ENCODE measurements at places on chromosomes 6 and 20.

DNA sequence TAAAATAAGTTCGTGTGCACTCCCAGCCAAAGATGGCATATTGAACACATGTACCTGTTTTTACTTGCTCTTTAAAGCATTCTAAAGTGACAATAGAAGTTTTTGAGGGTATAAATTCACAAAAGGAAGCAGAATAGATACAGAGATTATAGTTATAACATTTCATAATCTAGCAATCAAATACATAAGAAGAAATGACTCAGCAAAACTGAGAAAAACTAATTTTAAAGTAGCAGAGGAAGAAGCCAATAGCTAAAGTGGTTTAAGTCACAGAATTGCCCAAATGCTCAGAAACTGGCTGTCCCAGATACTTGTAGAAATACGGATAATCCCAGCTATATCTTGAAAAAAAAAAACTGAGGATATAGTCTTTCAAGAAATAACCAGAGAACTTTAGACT is 49.2 kb upstream of the TBC1D32 start:
- DNase-seq = no peak

GRCh38 chr6:9126878-9127560 is 691.7 kb upstream of the SLC35B3 start:
- DNase-seq = peak; percentile 89

GRCh38 chr20:57680131-57680716 is 29.6 kb downstream of the PMEPA1 start:
- no peak for DNase-seq

DNA sequence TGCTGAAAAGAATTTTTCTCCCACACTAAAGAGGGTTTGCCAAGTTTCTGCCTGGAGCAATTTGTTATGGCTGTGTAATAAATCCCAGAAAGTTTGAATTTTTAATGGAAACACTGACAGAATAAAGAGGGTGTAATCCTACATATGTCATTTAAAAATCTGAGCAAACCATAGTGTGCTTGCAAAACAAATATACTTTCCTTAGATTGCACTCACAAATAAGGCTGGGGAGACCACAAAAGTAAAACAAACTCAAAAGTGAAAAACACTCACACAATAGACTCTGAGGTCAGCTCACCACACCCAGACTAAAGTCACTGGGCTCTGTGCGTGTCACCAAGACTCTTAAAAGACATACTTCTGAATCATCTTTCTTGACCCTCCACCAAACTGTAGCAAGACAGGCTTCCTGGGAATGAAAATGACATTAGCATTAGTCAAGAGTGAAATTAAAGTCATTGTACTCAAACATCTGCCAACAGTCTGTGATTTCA is 4.8 kb upstream of the ATXN1 start:
- DNase-seq = peak; percentile 92

- DNase-seq = peak; percentile 50
These were observed 12.1 kb upstream of the BTBD3 start for GRCh38 chr20:11905460-11906179.

DNA sequence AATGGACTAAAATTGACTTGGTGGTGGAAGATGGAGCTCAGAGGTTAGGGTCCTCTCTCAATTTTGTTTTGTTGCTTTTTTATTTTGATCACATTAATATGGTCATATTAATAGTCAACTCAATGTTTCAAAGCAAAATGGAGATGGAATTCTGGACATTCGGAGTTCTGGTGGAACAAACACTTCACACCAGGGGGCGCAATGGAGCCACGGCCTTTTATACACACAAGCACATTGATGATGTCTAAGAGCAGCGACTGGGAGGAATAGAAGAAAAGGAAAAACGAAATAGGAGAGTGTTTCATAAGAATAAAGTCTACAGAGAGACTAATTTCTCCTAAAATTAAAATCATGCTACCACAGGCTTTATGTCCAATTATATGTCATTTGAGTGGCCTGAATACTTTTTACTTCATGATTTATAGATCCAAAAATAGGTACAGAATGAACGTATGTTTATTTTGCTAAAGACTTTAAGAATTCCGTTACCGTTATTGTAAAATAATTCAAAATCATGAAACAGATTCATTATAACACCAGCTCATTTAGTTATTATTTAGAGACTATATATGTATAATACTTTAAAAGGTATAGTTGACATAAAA is 197.6 kb upstream of the SASH1 start:
- DNase-seq = peak; percentile 78

- peak; percentile 97 for DNase-seq
These were observed 40.1 kb downstream of the OR2B2 start for GRCh38 chr6:27871924-27872638.

DNA sequence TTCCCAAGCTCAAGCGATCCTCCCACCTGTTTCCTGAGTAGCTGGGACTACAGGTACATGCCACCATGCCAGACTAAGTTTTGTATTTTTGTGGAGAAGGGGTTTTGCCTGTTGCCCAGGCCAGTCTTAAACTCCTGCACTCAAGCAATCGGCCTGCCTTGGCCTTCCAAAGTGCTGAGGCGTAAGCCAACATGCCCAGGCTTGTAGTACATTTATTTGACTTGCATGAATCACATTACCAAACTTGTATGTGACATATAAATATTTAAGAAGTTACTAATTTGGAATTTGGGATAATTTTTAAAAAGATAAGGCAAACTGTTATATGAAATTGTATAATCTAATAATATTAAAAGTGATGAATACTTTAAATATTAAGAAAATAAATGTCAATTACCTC is 157.6 kb downstream of the MCHR2 start:
- DNase-seq = no peak

DNA sequence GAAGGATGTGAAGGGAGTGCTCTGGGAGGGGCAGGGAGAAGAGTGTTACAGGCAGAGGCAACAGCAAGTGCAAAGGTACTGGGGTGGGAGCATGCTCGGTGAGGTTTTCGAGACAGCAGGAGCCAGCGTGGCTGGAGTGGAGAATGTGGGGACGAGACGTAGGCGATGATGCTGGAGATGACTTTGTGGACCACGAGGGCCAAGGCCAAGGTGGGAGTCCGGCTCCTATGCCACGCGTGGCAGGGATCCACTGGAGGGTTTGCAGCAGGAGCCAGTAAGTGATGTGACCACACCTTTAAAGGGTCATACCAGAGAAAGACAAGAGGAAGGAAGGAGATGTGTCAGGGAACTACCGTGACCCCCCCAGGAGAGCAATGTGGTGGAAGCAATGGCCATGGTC is 7.3 kb downstream of the PTGIS start:
- no peak for DNase-seq

DNA sequence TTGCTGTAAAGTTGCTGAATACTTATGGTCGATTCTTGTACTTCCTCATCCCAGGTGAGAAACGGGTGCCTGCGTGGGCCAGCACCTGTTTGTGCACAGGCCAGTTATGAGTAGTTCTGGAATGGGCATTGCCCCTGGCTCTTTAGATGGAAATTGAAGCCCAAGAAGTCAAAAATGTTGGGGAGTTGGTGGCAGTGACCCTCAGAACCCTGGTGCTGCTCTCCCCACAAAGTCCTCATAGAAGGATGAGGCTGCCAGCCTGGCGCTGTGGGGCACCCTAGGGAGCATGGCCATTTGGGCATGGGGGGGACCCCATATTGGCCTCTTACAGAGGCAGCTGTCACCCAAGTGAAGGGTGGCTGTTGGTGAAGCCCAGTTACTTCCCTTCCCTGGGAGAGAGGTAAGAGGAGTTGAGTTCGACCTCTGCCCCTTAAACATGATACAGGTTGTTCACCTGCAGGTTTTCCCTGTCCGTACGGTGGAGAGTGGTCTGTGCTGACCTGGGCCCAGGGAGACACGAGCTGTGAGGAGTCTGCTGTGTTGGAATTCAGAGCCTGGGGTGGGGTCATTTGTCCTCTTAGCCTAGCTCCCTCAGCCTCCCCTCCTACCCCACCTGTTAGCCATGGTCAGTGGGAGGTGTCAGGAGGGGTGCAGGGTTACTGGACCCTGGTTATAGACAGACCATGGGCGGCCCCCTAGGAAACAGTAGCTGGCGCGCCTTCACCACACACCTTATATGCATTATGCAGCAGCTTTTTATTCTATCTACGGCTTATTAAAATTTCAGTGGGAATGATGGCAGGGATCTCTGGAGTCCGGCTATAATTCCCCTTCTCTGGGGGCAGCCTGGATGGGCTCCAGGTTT is 4.9 kb downstream of the HMGA1 start:
- no peak for DNase-seq

GRCh38 chr6:84897988-84898594 is 133.7 kb upstream of the TBX18 start:
- peak; percentile 62 for DNase-seq

DNA sequence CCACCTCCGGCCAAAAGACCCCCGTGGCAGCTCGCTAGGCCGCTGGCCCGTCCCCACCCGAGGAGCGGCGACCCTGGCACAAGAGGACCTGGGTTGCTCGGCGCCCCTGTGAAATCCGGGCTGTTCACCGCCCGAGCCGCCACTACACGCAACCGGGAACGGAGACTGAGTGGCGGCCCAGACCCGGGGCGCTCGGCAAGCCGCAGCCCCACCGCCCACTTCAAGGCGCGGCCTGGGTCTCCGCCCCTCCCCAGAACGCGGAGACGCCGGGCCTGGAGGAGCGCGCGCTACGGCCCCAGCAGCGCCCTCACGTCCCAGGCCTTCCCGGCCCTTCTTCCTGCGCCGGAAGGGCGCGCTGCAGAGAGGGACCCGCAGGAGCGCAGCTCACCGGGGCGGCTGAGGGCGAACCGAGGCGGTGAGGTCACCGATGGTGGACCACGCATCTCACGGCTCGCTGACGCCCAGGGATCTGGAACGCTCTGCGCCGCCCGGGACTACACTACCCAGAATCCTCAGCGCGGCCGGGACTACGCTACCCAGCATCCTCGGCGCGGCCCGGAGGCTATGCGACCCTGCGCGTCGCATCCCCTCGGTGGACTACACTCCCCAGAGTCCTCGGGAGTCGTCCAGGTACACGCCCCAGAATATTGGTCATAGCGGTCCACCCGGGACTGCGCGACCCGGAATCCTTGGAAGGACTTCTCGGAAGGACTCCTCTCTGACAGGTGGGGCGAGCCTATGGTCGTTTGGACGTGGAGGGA is at the start of gene ZNF337:
ZNF337 (minus strand) TSS at position 483 of the 761 bp plus-strand sequence. CDS start 10,436 bp downstream, outside the sequence.
- peak; percentile 94 for DNase-seq

DNA sequence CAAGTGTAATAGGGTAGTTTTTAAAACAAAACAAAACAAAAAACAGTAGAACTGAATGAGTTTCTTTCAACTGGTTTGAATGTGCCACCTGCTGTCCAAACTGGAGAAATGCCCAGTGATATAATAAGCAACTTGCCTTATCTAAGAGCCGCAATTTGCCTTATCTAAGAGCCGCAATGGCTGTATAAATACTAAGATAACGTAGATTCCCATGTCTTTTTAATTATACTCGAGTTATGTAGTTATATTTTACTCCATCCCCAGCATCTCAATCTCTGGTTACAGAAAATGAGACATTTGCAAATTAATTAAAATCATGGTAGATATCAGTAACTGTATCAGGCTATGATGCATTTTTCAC is 67.2 kb downstream of the RPP40 start:
- DNase-seq = peak; percentile 57

- DNase-seq = peak; percentile 43
These were observed 72.4 kb upstream of the BTBD3 start for GRCh38 chr20:11845340-11845739.

DNA sequence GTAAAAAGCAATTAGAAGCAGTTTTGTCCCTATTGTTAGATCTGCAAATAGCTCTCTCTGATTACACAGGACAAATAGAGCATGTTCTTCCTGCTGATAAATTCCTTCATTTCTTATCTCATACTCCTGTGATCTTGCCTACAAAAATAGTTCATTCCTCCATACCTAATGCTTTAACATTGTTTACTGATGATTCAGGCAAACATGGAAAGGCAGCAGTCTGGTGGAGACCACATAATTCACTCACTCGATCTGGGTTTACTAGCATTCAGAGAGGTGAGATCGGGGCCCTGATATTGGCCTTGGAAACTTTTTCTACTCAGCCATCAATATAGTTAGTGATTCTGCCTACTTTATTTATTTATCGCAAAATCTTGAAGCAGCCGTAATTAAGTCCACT is 20.2 kb downstream of the HLA-DPA1 start:
- peak; percentile 16 for DNase-seq

GRCh38 chr6:47135772-47136171 is 93.6 kb upstream of the ADGRF1 start:
- DNase-seq = peak; percentile 92

DNA sequence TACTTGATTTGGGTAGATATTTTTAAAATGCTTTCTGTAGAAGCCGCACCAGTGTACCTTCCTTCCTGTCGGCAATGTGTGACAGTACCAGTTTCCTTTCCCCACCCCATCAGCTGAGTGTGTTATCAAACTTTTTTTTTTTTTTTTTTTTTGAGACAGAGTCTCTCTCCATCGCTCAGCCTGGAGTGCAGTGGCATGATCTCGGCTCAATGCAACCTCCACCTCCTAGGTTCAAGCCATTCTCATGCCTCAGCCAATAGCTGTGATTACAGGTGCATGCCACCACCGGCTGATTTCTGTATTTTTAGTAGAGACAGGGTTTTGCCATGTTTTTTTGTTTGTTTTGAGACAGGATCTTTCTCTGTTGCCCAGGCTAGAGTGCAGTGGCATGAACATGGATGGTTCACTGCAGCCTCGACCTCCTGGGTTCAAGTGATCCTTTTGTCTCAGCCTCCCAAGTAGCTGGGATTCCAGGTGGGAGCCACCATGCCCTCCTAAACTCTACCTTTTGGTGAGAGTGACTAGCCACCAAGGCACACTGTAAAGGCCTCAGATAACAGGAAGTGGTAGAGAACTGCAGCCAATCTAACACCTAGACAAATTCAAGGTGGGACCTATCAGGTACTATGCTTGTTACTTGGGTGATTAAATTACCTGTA is 26.5 kb upstream of the ZBTB22 start:
- no peak for DNase-seq

GRCh38 chr20:61045876-61046585 is 206.0 kb upstream of the CDH4 start:
- no peak for DNase-seq

Measured in fibroblast of skin of abdomen (primary cell).